ENCODE measurements at places on chromosomes 11 and 22.

DNA sequence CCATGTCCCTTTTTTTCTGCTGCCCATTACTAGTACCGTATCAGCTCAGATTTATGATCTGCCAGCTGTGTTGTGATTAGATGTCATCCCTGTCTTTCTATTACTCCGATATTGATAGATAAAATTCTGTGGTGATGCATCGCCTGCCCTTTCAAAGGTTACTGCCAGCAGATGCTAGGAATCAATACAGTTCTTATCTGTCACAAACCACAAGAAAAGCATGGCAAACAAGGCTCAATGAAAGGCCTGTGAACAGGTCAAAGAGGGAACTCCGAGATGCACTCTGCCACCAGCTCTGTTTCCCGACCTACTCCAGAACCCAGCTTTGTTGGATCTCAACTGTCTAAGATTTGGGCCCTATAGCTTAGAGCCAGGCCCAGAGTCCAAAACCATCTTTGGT is 246.0 kb downstream of the CADM1 start:
- no peak for DNase-seq

DNA sequence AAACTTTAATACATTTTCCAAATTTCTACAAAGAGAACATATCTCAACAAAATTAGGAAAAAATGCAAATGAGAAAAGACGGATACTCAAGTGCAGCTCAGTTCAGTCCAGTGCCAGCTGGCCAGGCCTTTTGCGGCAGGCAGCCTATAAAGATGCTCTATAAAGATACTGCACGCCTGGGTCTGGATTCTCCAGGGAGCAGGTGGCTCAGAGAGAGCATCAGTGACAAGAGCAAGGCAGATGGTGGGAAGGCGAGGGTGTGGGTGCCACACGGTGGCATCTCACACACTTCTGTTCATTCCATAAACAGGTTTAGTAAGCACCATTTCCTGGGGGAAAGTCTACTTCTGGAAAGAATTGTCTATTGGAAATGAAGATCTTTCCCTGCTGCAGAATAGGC is 18.1 kb upstream of the SCN3B start:
- no peak for DNase-seq

- no peak for DNase-seq
Measured at GRCh38 chr11:87851234-87851633, 324.0 kb downstream of the RAB38 start.

DNA sequence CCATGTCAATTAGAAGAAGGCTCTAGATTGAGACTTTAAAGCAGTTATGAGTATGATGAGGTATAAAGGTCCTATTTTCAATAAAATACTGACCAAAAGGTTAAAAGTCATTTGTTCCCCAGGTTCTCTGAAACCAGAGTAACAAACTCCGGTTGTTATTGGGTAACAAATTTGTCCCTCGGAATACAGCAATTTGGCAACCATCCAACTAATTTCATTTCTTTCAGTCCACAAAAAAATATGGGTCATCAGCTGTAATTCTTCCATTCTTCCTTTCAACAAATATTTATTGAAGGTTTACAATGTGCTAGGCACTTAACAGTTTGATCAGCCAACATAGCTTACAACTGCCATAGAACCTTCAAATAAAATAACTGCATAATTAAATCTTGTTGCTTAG is 79.9 kb downstream of the TTC28 start:
- DNase-seq = no peak

GRCh38 chr11:57791321-57792059 is 29.9 kb downstream of the CTNND1 start:
- no peak for DNase-seq

All from H1 (cell line).